ENCODE measurements at places on chromosomes 16 and 17. TPM values are rescaled to one million over a fixed set of nuclear protein-coding genes. Genes with fewer than 3 reads are reported as not detected.

Gene PIK3R6
- total RNA-seq = 2.1 TPM

Gene CCDC200
- total RNA-seq = not detected

Gene PLCD3
- 42.9 TPM for total RNA-seq

Gene ALOX12
- 1.5 TPM for total RNA-seq

Gene PRR35
- total RNA-seq = 0.62 TPM

DNA sequence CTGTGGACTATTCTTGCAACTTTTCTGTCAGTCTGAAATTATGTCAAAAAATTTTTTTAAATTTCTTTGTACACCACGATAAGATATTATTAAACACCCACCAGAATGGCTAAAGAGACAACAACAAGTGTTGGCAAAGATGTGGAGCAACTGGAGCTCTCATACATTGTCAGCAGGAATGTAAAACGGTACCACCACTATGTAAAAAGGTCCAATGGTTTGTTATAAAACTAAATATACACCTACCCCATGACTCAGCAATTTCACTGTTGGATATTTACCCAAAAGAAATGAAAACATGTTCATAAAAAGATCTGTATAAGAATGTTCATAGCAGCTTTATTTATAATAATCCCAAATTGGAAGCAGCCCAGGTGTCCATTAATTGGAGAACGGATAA is 7.2 kb downstream of the KIAA0753 start:
- no peak overlapping the region for H3K4me3 ChIP-seq
- no peak for DNase-seq
- no peaks in the 10 kb centered on the region for H3K4me1 ChIP-seq
- H3K36me3 ChIP-seq = peaks cover 66% of the 10 kb centered on the region
- no peak overlapping the region for H3K27ac ChIP-seq

GRCh38 chr16:49806446-49806845 is 49.5 kb downstream of the ZNF423 start:
- no peaks in the 10 kb centered on the region for H3K36me3 ChIP-seq
- H3K27me3 ChIP-seq = no peaks in the 10 kb centered on the region
- no peak overlapping the region for H3K4me3 ChIP-seq
- H3K4me1 ChIP-seq = no peaks in the 10 kb centered on the region
- DNase-seq = no peak

GRCh38 chr16:55605754-55606336 is 39.4 kb downstream of the CAPNS2 start:
- H3K4me3 ChIP-seq = no peak overlapping the region
- no peak overlapping the region for H3K27ac ChIP-seq
- DNase-seq = no peak
- no peaks in the 10 kb centered on the region for H3K4me1 ChIP-seq
- H3K36me3 ChIP-seq = no peaks in the 10 kb centered on the region
- H3K27me3 ChIP-seq = no peaks in the 10 kb centered on the region

- H3K36me3 ChIP-seq = no peaks in the 10 kb centered on the region
- peaks cover 3% of the 10 kb centered on the region for H3K4me1 ChIP-seq
- peak; percentile 94 for DNase-seq
- peaks cover 6% of the 10 kb centered on the region for H3K27me3 ChIP-seq
Observed at GRCh38 chr16:56576585-56577299, 11.9 kb downstream of the MT4 start.

DNA sequence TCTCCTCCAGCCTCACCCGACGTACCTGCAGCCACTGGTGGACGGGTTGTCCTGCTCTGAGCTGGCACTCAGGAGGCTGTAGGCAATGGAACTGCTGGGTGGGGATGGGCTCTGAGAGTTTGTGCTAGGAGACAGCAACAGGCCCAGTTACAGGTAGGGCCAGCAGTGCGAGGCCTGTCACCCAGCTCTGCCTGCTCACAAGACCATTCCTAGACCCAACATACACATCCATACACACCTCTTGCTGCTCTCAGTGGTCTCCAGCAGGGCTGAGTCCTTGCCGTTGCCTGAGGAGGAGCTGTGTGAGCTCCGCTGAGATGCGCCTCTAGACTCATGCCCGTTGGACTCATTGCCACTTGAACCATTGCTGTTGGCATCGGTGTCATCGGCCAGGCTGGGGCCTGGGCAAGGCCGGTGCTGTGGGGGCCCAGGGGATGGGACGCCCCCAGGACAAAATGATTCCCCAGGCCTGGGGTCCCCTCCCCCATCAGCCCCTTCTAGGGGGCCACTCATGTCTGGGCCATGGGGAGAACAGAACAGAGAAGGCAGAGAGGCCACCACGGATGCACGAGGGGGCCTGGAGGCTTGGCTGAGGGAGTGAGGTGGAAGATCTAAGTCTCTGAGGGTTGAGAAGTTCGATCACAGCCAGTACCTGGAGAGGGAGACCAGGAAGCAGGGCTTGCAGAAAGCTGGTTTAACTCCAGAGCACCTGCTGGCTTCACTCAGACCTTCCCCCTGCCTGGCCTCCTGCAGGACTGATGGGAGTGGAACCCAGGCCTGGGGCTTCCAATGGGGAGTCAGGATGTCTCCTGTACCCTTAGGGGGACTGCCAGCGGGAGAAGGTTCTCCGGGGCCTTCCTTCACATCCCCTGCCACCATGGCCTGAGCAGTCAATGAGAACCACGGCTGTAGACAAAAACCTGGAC is 1.7 kb downstream of the PER1 start:
- peak overlapping the region; percentile 58 for H3K27ac ChIP-seq
- H3K36me3 ChIP-seq = peaks cover 48% of the 10 kb centered on the region
- no peak for DNase-seq
- H3K27me3 ChIP-seq = no peaks in the 10 kb centered on the region
- H3K4me1 ChIP-seq = peaks cover under 1% of the 10 kb centered on the region

- no peaks in the 10 kb centered on the region for H3K27me3 ChIP-seq
- no peak overlapping the region for H3K4me3 ChIP-seq
- H3K4me1 ChIP-seq = no peaks in the 10 kb centered on the region
Observed at GRCh38 chr17:64572682-64573154, 65.9 kb downstream of the CEP95 start.

GRCh38 chr17:29776026-29776425 is 153.3 kb upstream of the CORO6 start:
- no peaks in the 10 kb centered on the region for H3K27me3 ChIP-seq
- no peaks in the 10 kb centered on the region for H3K36me3 ChIP-seq
- no peak overlapping the region for H3K27ac ChIP-seq
- DNase-seq = no peak
- H3K4me1 ChIP-seq = no peaks in the 10 kb centered on the region

DNA sequence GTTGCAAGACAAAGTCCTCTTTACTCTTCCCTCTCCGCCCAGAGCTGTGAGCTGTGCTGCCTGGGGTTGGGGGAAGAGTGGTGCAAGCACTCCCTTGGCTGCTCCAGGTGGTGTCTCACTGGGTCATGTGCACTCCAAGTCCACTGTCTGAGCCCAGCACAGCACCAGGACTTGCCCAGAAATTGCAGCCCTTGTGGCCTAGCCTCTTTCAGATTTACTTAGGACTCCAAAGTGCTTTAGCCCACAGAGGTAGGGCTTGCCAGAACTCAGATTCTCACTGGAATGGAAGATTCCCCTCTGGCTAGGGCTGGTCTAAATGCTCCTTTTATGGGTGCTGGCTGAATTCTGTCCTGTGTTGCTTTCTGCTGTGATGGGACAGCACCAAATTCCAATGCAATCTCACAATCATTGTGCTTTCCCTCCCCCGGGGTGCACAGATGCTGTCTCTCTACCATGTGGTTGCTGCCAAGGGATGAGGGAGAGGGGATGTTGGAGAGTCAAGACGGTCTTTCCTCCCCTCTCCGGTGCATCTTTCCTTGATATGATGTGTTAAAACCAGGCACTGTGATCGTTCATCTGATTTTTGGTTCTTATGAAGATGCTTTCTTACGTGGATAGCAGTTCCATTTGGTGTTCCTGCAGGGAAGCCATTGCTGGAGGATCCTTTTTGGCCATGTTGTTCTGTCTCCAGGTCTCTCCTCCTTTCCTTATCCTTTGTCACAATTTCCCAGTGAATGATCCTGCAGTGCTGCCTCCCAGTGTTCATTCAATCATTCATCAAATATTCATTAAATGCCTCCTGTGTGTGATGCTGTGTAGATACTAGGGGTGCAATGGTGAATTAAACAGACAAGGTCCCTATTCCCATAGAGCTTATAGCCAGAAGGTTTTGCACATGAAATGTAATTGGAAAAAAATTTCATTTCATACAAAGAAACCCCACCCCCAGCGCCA is 216.3 kb downstream of the SPECC1 start:
- H3K4me1 ChIP-seq = peaks cover 10% of the 10 kb centered on the region
- H3K27me3 ChIP-seq = no peaks in the 10 kb centered on the region
- peaks cover 22% of the 10 kb centered on the region for H3K36me3 ChIP-seq

DNA sequence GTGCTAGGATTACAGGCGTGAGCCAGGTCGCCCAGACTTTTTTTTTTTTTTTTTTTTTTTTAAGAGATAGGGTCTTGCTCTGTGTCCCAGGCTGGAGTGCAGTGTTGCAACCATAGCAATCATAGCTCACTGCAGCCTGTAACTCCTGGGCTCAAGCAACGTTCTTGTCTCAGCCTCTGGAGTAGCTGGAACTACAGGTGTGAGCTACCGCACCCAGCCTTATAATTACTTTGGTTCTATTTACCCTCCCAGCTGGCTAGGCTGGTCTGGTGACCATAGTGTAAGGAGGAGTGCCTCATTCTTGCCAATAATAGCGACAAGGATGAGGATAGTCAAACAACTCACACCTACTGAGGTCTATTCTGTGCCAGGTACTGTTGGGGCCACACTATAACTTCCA is 39.6 kb upstream of the USP7 start:
- H3K4me3 ChIP-seq = no peak overlapping the region
- no peaks in the 10 kb centered on the region for H3K36me3 ChIP-seq
- DNase-seq = no peak
- H3K27ac ChIP-seq = no peak overlapping the region
- H3K4me1 ChIP-seq = no peaks in the 10 kb centered on the region
- no peaks in the 10 kb centered on the region for H3K27me3 ChIP-seq

- no peak overlapping the region for H3K27ac ChIP-seq
- no peaks in the 10 kb centered on the region for H3K27me3 ChIP-seq
- DNase-seq = no peak
- no peaks in the 10 kb centered on the region for H3K36me3 ChIP-seq
- H3K4me1 ChIP-seq = no peaks in the 10 kb centered on the region
Observed at GRCh38 chr16:3904875-3905274, 24.4 kb upstream of the CREBBP start.

DNA sequence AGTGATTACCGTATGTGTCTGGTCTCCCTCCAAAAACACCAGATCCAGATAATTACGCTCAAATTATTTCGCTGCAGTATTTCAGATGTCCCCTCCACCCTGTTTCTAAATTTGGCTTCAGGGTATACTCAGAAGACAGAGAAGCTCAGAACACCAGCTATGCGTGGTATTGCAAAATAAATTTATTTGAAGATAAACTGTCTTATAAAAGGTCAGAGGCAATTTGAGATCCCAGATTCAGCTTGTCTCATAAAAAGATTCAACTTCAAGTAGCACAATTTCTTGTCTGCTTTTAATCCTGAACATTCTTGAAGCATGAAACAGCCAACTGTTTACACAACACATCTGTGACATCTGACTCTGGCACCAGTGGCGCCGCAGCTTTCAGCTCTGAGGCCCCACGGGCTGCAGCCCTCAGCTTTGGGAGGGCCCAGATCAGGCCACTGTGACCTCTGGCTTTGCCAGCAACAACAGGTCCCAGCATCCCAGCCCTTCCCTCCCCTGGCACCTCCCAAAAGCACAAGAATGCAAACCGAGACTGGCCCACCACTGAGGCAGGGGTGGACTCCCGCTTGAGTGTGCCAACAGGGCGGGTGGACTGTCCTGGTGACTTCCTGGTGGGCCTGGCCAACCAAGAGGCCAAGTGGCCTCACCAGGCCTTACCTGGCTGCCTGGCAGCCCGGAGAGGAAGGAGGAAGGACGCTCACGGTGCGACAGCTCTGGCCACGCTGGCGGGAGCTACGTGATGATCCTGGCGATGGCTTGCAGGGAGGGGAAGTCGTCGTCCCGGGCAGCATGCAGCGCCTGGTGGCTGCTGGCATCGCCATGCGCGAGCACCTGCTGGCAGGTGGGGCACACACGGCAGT is 8.0 kb downstream of the SYNGR3 start:
- no peak overlapping the region for H3K27ac ChIP-seq
- no peak overlapping the region for H3K4me3 ChIP-seq
- no peaks in the 10 kb centered on the region for H3K27me3 ChIP-seq
- DNase-seq = no peak
- H3K4me1 ChIP-seq = no peaks in the 10 kb centered on the region

DNA sequence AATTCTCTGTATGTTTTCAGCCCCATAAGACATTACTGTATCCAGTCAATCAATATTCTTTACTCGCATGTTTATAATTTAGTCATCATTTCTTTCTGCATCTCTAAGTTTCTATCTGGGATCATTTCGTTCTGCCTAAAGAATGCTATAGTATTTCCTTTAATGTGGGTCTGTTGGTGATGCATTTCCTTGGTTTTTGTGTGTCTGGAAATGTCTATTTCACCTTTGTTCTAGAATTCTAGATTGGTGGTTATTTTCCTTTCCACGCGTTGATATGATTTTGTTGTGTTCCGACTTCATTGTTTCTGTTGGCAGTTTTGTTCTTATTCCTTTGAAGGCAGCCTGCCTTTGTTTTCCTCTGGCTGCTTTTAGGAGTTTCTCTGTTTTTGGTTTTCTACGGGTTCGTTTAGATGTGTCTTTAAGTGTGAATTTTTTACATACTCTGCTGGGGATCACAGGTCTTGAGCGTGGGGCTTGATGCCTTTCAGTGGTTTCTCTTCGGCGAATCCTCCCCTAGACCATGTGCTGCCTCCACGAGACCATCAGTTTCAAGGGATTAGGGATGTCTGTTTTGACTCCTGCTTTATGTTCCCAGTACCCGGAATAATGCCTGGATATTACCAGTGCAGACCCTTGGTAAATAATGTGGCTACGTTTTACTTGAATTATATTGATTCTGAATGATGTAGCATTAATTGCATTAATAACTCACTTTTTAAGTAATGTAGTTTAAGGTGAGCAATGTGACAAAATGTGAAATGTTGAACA is 23.5 kb downstream of the POLR3E start:
- H3K27ac ChIP-seq = peak overlapping the region; percentile 13
- no peak overlapping the region for H3K4me3 ChIP-seq

- no peaks in the 10 kb centered on the region for H3K4me1 ChIP-seq
- DNase-seq = no peak
- H3K27ac ChIP-seq = peak overlapping the region; percentile 63
- H3K27me3 ChIP-seq = no peaks in the 10 kb centered on the region
- no peak overlapping the region for H3K4me3 ChIP-seq
Observed at GRCh38 chr16:17204206-17204605, 266.6 kb downstream of the XYLT1 start.

- no peak overlapping the region for H3K4me3 ChIP-seq
- H3K27me3 ChIP-seq = peaks cover 13% of the 10 kb centered on the region
- H3K4me1 ChIP-seq = peaks cover 7% of the 10 kb centered on the region
- H3K27ac ChIP-seq = no peak overlapping the region
Observed at GRCh38 chr16:85172455-85173145, 60.3 kb upstream of the CIBAR2 start.

- H3K27ac ChIP-seq = no peak overlapping the region
- no peaks in the 10 kb centered on the region for H3K27me3 ChIP-seq
- peak; percentile 47 for DNase-seq
- H3K36me3 ChIP-seq = no peaks in the 10 kb centered on the region
Observed at GRCh38 chr17:58330997-58331814, 2.6 kb upstream of the TSPOAP1 start.

- H3K36me3 ChIP-seq = no peaks in the 10 kb centered on the region
- H3K27me3 ChIP-seq = no peaks in the 10 kb centered on the region
- no peaks in the 10 kb centered on the region for H3K4me1 ChIP-seq
- no peak overlapping the region for H3K27ac ChIP-seq
- H3K4me3 ChIP-seq = no peak overlapping the region
Observed at GRCh38 chr17:4849011-4849536, 15.9 kb downstream of the MINK1 start.

GRCh38 chr16:11315510-11315909 is 29.7 kb upstream of the RMI2 start:
- no peak overlapping the region for H3K27ac ChIP-seq
- peak; percentile 97 for DNase-seq
- no peaks in the 10 kb centered on the region for H3K27me3 ChIP-seq
- no peaks in the 10 kb centered on the region for H3K4me1 ChIP-seq
- no peak overlapping the region for H3K4me3 ChIP-seq
- no peaks in the 10 kb centered on the region for H3K36me3 ChIP-seq

Measured in endodermal cell (in vitro differentiated cells).